ENCODE measurements at places on chromosomes 1 and 21.
A peak's percentile ranks its signal among the peaks of the same experiment; 100 is the strongest.

DNA sequence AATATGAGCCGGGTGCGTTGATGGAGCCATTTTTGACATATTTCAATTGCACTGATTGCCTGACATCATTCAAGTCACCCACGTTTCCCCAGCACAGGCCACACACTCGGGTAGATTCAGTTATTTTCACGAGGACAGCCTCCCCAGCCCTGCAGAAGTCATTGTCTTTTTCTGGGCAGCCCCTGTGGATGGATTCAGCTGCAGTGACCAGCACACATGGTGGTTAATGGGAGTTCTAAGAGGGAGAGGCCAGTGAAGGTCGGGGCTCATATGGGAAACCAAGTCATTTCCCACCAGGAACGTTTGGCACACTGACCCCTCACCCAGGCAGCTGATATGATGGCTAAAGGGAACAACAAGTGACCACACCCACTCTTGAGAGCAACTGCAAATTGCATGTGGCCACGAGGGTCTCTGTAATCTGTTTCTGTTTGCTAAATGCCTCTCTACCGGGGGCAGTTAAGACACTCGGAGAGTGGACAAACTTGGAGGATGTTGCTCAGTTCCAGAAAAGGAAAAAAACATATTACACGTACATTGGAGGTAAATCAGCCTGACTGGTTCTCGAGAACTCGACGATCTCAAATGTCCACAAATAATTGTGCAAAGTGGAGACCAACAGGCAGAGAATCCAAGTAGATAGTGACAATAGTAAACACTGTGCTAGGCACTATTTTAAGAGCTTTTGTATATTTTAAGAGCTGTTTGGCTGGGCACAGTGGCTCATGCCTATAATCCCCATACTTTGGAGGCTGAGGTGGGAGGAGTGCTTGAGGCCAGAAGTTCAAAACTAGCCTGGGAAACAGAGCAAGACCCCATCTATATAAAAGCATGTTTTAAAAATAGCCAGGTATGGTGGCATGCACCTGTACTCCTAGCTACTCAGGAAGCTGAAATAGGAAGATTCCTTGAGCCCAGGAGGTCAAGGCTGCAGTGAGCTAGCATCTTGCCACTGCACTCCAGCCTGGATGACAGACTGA, 167.2 kb upstream of the IRF2BP2 start:
- DNase-seq = no peak

DNA sequence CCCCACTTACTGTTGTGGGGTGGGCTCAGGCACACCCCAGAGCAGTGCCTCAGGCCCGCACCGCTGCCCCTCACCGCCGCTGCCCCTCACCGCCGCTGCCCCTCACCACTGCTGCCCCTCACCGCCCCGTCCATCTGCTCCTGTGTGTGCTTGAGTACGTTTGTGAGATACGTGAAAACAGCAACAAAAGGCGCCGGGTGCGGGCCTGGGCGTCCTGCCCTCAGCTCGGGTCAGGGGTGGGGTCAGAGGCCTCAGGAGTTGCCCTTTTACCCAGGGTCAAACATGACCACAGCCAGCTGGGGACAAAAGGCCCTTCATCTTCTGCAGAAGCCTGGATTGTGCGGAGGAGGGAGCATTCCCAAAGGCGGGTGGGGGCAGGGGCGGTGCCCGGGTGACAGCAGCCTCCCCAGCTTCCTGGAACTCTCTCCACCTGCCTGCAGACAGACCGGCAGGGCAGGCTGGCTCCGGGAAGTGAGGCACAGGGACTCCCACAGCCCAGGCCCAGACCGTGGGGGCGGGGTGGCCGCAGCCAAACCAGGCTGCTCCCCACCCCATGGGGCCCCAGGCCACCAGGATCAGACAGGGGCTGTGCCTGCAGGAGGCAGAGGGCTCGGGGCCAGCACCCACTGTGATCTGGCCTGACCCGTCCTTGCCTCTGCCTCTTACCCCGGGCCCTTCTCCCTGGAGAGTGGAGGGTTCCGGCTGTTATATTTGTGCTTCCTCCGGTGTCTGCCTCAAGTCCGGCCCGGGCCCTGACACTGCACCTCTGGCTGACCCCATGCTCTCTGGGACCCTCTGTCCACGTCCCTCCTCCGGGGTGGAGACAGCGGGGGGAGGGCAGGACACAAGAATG, 2.3 kb upstream of the VWA1 start:
- peak; percentile 55 for DNase-seq

DNA sequence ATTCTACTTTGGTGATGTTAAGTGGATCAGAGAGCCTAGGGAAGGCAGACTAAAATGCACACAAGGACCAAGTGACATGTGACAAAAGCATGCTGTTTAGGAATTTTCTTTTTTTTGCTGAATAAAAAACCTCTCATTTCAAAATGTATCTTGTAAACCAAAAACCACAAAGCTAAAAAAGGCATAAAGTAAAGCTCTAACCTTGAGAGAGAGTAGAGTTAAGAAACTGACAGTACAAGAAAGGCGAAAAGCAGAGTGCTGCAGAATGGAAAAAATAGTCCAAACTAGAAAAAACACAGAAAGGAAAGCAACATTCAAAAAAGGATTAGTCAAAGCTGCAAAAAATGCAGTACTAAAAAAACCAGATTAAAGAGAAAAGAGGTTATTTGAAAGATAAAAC, 76.5 kb downstream of the EPS15 start:
- DNase-seq = no peak

DNA sequence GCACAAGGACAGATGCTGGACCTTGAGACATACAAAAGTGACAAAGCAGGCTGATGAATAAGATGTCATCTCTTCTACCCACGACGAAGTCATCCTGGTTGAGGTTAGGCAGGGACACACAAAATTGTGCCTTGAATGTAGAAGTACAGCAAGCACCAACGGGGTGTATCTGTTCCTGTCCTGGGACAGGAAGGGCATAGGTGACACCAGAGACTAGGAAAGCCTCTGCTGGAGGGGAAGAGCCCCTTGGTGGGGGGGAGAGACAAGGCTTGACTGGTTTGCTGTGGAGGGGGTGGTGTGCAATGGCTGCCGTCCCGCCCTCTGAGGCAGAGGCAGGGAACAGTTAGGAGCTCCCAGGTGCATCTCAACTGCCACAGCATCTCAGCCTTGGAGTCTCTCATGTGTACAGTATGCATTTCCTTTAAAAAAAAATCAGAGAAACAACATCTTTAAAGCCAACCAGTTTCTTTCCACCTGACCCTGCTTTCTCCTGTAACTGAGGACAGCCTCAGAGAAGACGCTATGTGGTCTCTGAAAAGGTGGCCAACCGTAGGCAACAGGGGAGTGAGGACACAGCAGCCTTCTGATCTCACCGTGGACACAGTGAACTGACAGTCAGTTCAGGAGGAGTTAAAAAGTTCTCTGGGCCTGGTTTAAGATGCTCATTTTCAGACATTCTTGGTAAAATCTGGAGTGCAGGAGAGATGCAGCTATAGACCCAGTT, 17.7 kb upstream of the GFI1 start:
- DNase-seq = no peak

All from GM19239 (cell line).